ENCODE measurements at places on chromosomes 16 and 17.
A peak's percentile ranks its signal among the peaks of the same experiment; 100 is the strongest.

- no peak for DNase-seq
These were observed 54.4 kb upstream of the ICAM2 start for GRCh38 chr17:64074704-64075426.

DNA sequence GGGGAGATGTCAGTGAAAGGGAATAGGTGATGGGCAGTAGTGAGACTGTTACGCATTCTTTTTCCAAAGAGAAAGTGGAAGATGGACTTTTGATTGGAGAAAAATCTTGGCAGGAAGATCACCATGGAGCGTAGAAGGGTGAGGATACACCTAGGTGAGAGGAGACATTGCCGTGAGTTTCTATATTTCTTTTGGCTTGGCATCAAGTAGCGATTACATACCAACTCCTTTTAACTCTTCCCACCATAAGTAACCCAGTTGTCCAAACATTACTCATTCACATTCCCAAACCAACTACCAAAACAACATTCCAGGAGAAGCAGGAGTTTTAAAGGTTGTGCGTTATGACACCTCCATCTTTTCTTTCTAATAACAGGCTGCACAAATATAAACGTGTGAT is 10.7 kb upstream of the KRT28 start:
- DNase-seq, result no peak

DNA sequence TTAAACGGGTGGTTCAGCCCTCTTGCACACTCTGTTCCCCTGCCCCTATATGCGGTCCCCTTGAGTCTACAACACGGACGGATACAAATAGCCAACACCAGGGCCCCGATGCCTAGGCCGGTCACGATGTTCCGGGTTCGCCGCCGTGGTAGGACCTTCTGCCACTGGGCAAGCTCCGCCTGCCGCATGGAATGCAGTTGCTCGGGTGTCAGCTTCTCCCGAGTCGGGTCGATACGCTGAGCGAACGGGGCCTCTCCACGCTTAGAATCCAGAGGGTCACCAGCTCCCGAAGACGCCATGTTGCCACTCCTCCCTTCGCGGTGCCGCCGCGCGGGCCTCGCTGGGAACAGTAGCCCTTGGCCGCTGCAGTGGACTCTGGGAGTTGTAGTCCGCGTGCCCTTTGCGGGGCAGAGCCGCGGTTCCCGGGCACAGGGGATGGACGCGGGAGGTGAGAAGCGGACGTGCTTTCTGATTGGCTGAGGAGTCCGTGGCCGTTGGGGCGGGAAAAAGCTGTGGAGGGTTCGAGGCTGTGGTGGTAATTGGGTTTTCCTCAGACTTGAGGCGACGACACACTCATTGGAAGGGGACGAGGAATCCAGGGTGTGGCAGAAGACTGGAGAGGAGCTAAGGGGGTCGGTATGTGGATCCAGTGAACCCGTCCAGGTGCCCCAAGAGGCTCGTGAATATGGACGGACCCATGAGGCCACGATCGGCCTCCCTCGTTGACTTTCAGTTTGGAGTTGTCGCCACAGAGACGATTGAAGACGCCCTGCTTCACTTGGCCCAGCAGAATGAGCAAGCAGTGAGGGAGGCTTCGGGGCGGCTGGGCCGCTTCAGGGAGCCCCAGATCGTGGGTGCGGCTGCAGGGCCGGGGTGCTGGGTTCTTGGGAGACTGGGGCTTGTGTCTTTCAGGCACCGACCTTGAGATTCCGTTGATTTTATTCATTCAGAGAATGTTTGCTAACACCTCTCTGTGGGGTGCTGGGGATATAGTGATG is at the start of the genes CNTD1 and COA3:
Gene CNTD1, plus strand, starts transcription at position 479 of the 998 bp plus-strand sequence. Its CDS starts 207 bp downstream, at position 686.
Gene COA3, minus strand, starts transcription at position 322 of the 998 bp plus-strand sequence. Its CDS starts 23 bp downstream, at position 299.
- peak; percentile 80 for DNase-seq

- DNase-seq, result no peak
These were observed 6.3 kb upstream of the TBCD start for GRCh38 chr17:82745524-82745923.

- no peak for DNase-seq
These were observed 187.7 kb downstream of the CBLN1 start for GRCh38 chr16:49093939-49094338.

DNA sequence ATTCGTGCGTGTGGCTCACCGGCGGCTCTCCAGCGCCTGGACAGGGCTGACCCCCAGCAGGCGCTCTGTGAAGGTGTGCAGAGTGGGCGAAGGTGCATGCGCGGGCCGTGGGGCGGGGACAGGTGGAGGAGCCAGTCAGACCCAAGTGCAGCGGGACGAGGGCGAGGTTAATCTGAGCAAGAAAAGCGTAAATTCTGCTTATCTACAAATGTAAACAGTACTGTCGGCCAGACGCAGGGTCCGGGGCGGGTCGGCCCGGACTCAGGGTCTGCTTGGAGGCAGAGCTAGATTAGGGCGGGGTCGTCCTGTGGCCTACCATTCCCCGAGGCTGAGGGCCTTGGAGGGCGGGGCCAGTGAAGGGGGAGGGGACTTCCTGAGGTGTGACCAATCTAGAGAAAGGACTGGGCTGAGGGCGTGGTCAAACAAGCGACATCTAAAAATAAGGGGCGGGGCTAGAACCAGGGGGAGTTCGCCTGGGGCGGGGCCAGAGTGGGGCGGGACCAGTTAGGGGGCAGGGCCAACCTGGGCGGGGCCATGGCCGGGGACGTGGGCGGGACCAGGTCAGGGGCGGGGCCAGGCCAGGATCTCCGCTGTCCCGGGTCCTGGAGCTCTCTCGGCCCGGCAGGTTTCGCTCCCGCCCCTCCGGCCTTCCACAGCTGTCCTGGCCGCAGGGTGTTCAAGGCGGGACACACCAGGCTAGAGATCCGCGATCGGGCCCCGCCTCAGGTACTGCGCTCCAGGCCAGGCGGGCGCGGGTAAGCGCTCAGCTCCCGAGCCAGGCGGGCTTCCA is at the start of gene SEC14L5:
Gene SEC14L5, plus strand, starts transcription at position 611 of the 790 bp plus-strand sequence. CDS start 994 bp downstream, outside the sequence.
- peak; percentile 77 for DNase-seq

- no peak for DNase-seq
These were observed 669 bp downstream of the RNF167 start for GRCh38 chr17:4940555-4941318.

DNA sequence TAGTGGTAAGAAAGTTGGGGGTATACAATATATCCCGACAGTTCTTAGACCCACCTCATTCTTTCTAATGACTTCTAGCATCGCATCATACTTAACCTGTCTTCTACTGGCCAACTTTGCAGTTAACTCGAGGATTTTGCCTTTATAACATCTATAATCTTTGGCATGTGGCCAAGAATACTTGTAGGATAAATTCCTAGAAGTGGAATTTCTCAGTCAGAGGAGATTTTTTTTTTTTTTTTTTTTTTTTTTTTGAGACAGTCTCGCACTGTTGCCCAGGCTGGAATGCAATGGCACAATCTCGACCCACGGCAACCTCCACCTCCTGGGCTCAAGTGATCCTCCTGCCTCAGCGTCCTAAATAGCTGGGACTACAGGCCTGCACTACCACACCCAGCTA is 253.5 kb downstream of the MRTFB start:
- DNase-seq, result no peak

DNA sequence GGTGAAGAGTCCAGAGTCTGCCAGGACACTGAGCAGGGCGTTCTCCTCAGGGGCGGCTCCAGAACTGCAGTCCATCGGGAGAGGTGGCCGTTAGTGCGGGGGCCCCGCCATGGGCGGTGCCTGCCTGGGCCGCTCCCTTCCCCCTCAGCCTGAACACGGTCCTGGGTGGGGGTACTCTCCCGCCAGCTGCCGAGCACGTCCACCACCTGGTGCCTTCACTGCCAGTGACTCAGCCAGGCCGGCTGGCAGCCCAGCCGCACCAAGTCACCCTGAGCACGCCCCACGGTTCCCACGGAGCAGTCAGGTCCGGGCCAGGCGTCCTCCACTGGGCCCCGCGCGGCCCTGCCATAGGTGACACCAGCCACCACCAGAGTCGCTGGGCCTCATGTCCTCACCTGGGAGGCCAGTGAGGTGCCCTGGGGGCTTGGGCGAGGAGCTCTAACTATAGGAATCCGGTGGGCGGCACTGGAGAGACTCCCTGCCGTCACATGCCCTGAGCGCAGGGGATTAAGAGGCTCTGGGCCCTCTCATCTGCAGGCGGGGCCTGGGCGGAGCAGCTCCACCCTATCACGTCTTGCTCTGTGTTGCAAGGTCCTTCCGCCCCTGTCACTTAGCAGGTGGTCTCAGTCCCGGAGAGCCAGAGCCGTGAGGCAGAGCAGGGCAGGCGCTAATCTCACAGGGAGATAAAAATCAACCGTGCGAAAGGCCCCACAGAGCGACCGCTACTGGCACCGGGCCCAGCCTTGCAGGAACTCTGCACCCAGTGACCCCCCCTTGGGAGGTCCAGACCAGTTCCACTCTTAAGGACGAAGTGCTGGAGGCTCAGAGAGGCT is 14.3 kb downstream of the PIEZO1 start:
- no peak for DNase-seq

GRCh38 chr17:27571563-27572352 is 59.2 kb upstream of the LGALS9 start:
- DNase-seq, result no peak

DNA sequence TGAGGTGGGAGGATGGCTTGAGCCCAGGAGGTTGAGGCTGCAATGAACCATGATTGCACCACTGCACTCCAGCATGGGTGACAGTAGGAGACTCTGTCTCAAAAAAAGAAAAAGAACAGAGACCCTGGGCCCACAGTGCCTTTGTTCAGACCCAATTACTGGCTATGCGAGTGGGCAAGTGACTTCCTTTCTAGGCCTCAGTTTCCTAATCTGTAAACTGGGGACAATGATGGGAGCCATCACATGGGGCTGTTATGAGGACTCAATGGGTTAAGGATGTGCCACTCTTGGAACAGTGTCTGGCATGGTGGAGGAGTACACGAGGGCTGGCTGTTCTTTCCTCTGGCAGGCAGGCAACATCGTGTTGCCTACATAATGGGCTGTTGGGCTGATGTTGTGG is 47.3 kb upstream of the NDRG4 start:
- DNase-seq, result no peak

DNA sequence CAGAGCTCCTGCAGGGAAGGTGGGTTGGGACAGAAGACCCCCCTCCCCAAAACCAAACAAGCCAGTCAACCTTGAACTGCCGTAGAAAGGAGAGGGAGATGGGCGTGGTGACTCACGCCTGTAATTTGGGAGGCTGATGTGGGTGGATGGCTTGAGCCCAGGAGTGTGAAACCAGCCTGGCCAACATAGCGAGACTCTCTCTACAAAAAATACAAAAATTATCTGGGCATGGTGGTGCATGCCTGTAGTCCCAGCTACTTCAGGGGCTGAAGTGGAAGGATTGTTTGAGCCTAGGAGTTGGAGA is 42.1 kb downstream of the NT5M start:
- DNase-seq, result no peak

DNA sequence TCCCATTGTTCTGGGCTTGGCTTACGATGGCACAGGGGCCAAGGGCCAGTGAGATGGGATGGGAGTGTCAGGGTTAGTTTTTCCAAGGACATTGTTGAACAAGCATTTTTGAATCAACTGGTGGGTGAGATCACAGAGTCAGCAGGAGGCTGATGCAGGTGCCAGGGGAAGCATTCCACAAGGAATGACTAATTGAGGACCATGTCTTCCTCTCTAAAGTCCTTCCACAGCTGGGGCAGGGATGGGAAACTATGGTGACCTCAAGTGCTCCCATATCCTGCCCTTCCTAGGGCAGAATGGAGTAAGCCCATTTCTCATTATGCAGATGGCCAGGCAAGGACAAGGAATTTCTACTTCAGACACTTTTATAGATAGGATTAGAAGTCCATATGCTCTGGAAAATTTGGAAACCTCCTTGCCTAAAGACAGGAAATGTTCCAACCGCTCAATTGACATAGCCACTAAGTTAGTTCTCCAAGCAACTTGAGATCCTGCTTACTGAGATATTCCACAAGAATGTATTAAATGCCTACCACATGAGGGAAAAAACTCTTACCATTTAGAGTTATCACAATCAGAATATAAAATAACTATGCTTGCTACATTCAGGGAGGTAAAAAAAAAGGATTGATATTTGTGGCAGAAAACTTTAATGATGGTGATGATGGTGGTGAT is 21.2 kb upstream of the ENGASE start:
- no peak for DNase-seq

DNA sequence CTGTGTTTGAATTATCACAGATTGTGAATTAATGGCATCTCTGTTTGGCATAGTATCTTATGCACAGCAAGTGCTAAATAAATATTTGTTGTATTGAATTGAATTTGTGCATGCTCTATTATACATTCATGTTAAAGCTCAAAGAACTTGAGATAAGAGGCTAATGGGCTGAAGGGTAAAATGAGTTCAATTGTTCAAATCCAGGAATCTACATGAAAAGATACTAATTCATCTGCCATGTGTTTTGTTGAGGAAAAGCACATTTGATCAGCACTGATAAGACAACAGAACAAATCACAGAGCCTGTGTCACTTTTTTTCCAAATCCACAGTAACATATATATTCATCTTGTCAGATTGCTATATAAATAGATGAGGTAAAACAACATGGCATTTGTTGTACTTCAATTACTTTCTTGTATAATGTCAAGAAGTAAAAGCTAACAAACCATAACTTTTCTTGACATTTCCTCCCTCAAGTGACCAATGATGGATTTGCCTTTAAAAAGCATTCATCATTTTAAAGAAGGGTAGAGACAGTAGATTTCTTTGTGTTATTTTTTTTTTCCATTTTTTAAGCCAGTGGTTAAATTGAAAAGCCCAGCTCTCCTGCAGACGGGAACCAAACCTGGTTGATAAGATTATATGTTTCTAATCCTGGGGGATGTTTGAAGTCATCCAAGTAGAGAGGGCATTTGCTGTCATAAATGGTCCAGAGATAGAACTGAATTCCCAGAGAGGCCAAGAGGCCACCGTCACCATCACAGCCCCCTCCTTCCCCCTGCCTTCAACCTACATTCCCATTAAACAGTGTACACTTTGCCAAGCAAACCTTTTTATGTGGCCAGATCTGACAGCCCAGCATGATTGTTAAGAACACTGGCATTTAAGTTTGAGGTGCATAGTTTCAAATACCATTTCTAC is 123.0 kb downstream of the CHD9NB start:
- DNase-seq, result no peak

DNA sequence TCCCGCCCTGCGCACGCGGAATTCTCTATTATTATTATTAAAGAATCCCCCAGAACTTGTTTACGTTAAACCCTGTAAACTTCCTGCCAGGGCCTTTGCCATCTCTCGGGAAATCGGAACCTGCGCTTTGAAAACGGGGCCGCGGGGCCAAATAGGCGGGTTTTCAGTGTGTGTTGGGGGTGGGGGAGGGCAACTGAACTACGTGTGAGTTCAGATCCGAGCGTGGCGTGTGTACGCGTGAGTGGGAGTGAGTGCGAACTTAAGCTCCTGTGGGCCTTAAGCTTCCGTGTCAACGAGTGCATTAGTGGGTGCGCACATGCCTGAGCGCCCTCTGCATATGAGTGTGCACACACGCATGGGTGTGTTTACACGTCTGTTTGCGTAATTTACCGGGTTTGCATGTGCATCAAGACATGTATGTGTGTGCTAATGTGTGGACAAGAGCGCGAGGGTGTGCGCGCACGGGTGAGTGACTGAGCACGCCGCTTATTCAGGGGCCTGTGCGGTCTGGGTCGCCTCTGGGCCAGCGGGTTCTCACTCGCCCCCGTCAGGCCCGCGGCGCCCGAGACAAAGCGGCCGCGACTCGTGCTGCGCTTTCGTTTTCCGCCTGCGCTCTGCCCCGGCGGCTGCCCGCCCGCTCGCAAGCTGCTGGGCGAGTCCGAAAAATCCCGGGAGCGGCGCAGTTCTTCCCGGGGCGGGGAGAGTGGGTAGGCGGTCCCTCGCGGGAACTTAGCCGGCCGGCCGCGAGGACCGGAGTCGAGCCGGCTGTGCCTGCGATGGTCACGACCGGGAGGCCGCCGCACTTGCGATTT is 1.2 kb upstream of the FOXF1 start:
- DNase-seq, result no peak
